HT1080 (cell line): ENCODE measurements at places on chromosomes 5 and 9.
A peak's percentile ranks its signal among the peaks of the same experiment; 100 is the strongest.

GRCh38 chr5:125528881-125529280, 782.4 kb upstream of the ZNF608 start:
- DNase-seq, result no peak

DNA sequence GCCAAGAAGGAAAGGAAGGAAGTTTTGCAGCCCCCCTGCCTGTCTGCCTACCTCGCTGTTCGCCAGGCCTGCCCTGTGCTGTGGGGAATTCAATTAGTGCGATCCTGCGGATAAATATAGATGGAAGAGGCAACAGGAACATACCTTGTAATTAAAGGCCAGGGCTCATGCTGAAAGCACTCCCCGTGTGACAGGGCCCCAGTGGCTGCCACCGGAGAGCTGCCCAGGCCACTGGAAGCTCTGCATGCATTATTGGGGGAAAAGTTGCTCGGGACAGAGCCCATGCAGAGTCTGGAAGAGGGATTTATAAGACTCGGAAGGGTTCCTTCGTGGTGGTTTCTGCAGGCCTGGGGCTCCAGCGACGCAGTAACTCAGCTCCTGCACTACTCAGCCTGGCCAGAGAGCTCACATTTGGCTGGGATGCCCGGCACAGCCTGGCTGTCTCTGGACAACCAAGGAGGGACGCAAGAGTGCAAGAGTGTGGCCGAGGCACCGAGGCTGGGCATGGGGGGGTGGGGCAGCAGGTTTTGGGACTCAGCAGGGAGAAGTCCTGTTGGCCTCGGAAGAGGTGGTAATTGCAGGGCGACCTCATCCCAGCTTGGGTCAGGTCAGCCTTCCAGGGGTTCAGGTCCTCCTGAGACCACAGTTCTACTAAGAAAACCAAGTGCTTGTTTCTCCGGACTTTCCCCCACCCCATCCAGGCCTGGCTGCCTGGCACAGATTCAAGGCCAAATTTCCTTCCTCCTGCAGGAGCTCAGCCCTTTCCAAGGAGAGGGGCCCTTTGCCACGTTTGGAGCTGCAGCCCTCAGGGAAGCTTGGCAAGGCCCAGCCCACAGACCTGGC, 68.1 kb upstream of the GGTA1 start:
- no peak for DNase-seq

DNA sequence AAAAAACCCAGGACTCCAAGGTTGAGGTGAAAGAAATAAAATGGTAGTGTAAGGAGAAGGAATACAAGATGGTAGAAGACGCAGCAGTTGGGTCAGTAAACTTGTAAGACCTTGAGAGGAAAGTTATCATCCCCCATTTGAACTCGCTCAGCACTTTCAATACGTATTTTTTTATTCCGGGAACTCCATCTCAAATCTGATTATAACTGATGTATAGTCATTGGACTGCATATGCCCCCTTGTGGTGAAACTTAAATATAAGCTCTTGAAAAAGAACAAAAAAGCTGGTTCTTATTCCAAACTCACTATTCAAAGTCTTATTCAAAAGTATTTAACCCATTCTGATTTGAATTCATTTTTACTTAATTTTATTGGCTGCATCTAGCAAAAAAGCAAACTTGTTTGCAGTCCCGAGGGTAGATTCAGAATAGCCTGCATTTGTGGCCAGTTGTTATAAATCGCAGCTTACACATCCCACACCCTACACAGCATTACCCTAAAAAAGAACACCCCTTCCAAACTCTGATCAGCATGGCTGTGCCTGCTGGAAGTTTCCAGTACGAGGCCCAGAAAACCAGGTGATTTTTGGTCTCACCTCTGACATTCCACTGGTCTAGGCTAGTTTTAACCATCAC, 118.0 kb downstream of the ESM1 start:
- DNase-seq, result peak; percentile 50

- DNase-seq, result peak; percentile 81
Observed at GRCh38 chr9:83934569-83935275, 13.5 kb upstream of the KIF27 start.

DNA sequence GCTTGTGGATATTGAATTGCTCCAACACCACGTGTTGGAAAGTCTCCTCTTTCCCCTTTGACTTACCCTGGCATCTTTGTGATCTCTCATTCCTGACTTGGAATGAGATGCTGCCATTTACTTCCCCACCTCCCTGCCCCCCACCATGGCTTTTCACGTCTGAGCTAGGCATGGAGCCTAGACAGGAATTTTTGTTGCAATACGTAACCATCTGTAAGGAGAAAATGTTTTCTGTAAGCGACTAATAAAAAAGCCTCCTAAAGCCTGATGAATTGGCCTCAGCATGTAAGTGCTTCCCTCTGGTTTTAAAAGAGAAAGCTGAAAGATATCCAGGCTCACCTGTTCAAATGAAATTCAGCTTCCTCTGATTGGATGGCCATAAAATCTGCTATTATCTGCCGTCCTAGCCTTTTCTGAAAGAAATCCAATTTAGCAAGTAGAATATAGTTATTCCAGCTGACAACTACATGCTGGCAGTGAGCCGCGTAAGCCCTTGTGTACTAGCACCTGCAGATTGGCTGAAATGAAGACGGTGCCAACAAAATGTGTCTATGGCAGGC, 200.1 kb downstream of the NSG2 start:
- DNase-seq, result no peak

DNA sequence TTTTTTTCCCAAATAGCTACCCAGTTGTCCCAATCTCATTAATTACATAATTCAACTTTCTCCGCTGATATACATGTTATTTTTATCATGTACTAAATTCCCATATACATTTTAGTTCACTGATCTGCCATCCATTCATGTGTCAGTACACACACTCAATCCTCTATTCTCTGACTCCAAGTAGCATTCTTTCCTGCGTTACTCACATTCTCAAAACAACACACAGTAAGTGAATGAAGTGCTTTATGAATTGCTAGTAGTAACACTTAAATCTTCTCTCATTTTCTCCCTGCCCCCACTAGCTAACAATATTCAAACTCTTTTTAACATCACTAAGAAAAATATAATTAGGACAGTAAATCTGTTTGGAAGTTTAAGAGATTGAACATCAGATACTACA, 8.9 kb downstream of the ZNF366 start:
- peak; percentile 63 for DNase-seq
